Purkinje cell (primary cell): ENCODE measurements at places on chromosomes 13 and 19. TPM values are rescaled to one million over a fixed set of nuclear protein-coding genes. Genes with fewer than 3 reads are reported as not detected.

The MIA gene
- not detected in 2 replicates for polyA plus RNA-seq

The DAND5 gene
- not detected in 2 replicates for polyA plus RNA-seq

The ZNF568 gene
- polyA plus RNA-seq, result 8.0 and 13.4 TPM in 2 replicates

The NLRP9 gene
- not detected in 2 replicates for polyA plus RNA-seq

The PROSER3 gene
- polyA plus RNA-seq, result 0.51 TPM in 1 of 2 replicates, not detected in the other

The SOX1 gene
- 1.7 and 2.4 TPM in 2 replicates for polyA plus RNA-seq

The TMEM91 gene
- 0.43 and 3.3 TPM in 2 replicates for polyA plus RNA-seq

The KIR2DL1 gene
- not detected in 2 replicates for polyA plus RNA-seq

The FAM124A gene
- polyA plus RNA-seq, result 0.28 and 2.3 TPM in 2 replicates

The SYT3 gene
- 1.3 and 2.3 TPM in 2 replicates for polyA plus RNA-seq

The DKKL1 gene
- polyA plus RNA-seq, result not detected in 2 replicates

The IL12RB1 gene
- not detected in 2 replicates for polyA plus RNA-seq

The FLT3LG gene
- polyA plus RNA-seq, result 1.0 TPM in 1 of 2 replicates, not detected in the other

The KLHL1 gene
- 191 and 212 TPM in 2 replicates for polyA plus RNA-seq

The SMIM44 gene
- polyA plus RNA-seq, result not detected in 2 replicates

The FRY gene
- polyA plus RNA-seq, result 59.7 and 67.9 TPM in 2 replicates

The PDX1 gene
- polyA plus RNA-seq, result not detected in 2 replicates

The APOE gene
- 6.2 and 10.7 TPM in 2 replicates for polyA plus RNA-seq

The ZNF583 gene
- polyA plus RNA-seq, result 10.3 and 21.9 TPM in 2 replicates

The ACP7 gene
- not detected in 2 replicates for polyA plus RNA-seq

The C1QTNF9B gene
- 0.36 TPM in 1 of 2 replicates, not detected in the other for polyA plus RNA-seq

The IGFLR1 gene
- polyA plus RNA-seq, result 1.0 and 4.9 TPM in 2 replicates

The CYP4F2 gene
- not detected in 2 replicates for polyA plus RNA-seq

The ZNF221 gene
- polyA plus RNA-seq, result 4.2 TPM in 1 of 2 replicates, not detected in the other

The KLK8 gene
- polyA plus RNA-seq, result 194 and 292 TPM in 2 replicates

The IRGQ gene
- polyA plus RNA-seq, result 11.0 and 21.0 TPM in 2 replicates

The FGF22 gene
- 0.26 TPM in 1 of 2 replicates, not detected in the other for polyA plus RNA-seq

The ZNF846 gene
- 2.3 and 11.3 TPM in 2 replicates for polyA plus RNA-seq

The KLK14 gene
- polyA plus RNA-seq, result not detected in 2 replicates

The FAM216B gene
- not detected in 2 replicates for polyA plus RNA-seq

The HSH2D gene
- polyA plus RNA-seq, result not detected in 2 replicates

The SLC7A10 gene
- 1.2 and 3.2 TPM in 2 replicates for polyA plus RNA-seq

The TBC1D4 gene
- 35.2 and 40.2 TPM in 2 replicates for polyA plus RNA-seq

The CEACAM4 gene
- not detected in 2 replicates for polyA plus RNA-seq

The OR7A5 gene
- polyA plus RNA-seq, result not detected in 2 replicates

The HSD17B14 gene
- polyA plus RNA-seq, result 12.4 and 12.5 TPM in 2 replicates

The ANKRD10 gene
- 49.4 and 49.8 TPM in 2 replicates for polyA plus RNA-seq

The URAD gene
- polyA plus RNA-seq, result not detected in 2 replicates

The SIGLEC12 gene
- not detected in 2 replicates for polyA plus RNA-seq

The SPATA13 gene
- 2.2 and 3.7 TPM in 2 replicates for polyA plus RNA-seq

The LHB gene
- polyA plus RNA-seq, result not detected in 2 replicates

The MTMR6 gene
- 27.0 and 30.4 TPM in 2 replicates for polyA plus RNA-seq

The LILRB5 gene
- 0.13 and 0.15 TPM in 2 replicates for polyA plus RNA-seq

The TBC1D17 gene
- 1.2 and 1.4 TPM in 2 replicates for polyA plus RNA-seq

The ERVK3-1 gene
- 113 and 115 TPM in 2 replicates for polyA plus RNA-seq

The PRKCG gene
- polyA plus RNA-seq, result 286 and 411 TPM in 2 replicates

The SYCN gene
- polyA plus RNA-seq, result not detected in 2 replicates

The ZNF43 gene
- 16.2 and 22.3 TPM in 2 replicates for polyA plus RNA-seq

The KISS1R gene
- polyA plus RNA-seq, result not detected in 2 replicates

The ZNF93 gene
- polyA plus RNA-seq, result 2.1 and 8.5 TPM in 2 replicates

The ANKLE1 gene
- 0.28 TPM in 1 of 2 replicates, not detected in the other for polyA plus RNA-seq
